ENCODE measurements at places on chromosomes 3 and 15.

DNA sequence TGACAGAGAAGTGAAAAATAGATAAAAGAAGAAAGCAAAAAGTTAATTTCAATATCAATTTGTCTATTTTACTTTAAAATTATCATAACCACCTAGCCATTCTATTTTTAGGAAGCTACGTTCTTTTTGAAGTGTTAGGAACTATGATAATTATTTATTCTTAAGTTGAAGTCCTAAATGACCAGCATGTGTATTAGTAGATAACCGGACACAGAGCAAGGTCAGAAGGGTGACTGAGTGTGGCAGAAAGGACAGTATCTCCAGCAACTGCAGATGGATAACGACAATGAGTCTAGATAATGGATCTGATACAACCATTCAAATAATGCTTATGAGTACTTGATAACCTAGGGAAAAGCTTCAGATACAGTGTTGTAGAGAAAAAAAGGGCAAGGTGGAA lies 198.0 kb downstream of the PDE8A start:
- DNase-seq: no peak

DNA sequence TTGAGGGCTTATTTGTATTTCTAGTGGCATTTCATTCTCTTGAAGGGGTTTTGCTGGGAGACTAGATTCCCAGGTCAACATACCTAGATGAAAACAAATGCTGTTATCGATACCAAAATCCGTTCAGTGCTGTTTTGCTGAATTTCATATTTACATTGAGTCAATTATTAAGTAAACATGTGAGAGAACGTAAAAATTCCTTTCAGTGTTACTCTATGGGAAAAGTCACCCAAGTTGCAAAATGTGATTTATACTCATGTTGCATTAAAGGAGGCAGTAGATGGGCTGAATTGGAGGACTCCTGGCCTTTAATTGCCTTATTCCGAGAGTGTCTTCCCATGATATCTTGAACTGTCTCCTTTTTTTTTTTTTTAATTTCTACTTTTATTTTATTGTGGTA lies 1011.3 kb upstream of the NR2F2 start:
- no peak for DNase-seq

- DNase-seq: no peak
Observed at GRCh38 chr3:89740080-89740880, 632.9 kb downstream of the EPHA3 start.

GRCh38 chr3:73327052-73327451 lies 265.6 kb downstream of the EBLN2 start:
- DNase-seq: no peak
